Stimulated activated CD4-positive, alpha-beta T cell treated with anti-CD3 and anti-CD28 coated beads, Interleukin-15, amount 100 ng/mL, for 1 hour (primary cell): ENCODE measurements at places on chromosomes 3 and 15.

- no peak for DNase-seq
Measured at GRCh38 chr15:98347866-98348265, 300.5 kb upstream of the IGF1R start.

- DNase-seq: no peak
Measured at GRCh38 chr3:135868801-135869200, 96.7 kb upstream of the PPP2R3A start.

GRCh38 chr15:96421178-96421601 lies 90.7 kb downstream of the NR2F2 start:
- no peak for DNase-seq

- DNase-seq: no peak
Measured at GRCh38 chr3:13887495-13888300, 7.8 kb upstream of the WNT7A start.

DNA sequence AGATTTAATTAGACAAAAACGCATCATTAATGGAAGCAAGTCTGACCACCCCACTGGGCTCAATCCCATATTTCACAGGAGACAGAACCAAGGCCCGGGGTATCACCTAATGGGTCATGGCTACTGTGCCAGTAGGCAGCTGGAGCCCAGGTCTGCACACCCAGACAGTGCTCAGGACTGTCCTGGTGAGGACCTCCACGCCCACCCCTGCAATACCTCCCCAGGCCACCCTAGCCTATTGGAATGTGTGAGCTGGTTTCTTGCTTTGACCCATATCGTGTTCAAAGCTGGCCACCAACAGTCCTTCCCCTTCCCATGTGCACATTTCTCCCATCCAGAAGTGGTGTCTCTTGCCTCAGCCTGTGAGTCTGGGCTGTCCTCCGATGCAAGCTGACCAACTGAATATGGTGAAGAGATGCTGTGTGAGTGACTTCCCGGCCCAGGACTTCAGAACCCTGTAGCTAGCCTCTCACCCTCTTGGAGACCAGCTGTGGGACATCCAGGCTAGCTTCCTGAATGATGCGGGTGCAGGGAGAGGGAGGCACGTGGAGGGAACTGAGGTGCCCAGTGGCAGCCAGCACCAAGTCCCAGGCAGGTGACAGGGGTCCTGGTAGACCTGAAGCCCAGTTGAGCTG lies 19.1 kb downstream of the SLC6A20 start:
- DNase-seq: no peak

- DNase-seq: no peak
Measured at GRCh38 chr3:70096376-70097066, 97.0 kb downstream of the SAMMSON start.

- no peak for DNase-seq
Measured at GRCh38 chr3:188241883-188242282, 87.9 kb downstream of the LPP start.
